ENCODE measurements at places on chromosomes 6 and 20.

DNA sequence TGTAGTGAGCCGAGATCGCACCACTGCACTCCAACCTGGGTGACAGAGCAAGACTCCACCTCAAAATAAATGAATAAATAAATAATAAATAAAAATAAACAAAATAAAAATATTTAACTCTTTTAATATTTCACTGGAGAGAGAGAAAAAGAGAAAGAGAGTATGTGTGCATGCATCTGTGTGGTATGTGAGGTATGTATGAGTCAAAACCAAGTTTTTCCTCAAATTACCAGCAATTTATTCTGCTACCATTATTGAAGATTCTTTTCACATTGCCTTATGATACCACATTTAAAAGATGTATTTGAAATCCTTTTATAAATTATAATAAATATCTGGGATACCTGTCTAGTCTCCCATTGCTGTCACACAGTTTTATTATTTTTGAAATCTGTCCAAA is 122.1 kb downstream of the CD164 start:
- DNase-seq = no peak

GRCh38 chr6:84350397-84350796 is 123.0 kb upstream of the CEP162 start:
- DNase-seq = no peak

- no peak for DNase-seq
These were observed 55.6 kb downstream of the SLC22A1 start for GRCh38 chr6:160177220-160177619.

DNA sequence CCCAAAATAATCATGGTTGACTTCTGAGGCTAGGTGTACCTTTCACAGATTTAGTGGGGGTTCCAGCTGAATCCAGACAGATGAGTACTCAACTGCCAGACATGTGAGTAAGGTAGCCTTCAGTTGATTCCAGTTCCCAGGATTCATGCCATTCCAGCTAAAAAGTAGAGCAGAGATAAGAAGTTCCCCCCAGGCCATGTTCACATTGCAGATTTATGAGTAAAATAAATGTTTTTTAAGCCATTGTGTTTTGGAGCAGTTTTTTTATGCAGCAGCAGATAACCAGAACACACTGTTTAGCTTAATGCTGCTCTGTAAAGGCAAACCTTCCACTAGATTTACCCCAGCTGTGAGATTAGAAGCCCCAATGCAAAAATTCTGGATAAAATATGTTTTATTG is 245.0 kb downstream of the RFPL4B start:
- no peak for DNase-seq

GRCh38 chr6:91860541-91861335 is 1273.9 kb upstream of the MAP3K7 start:
- DNase-seq = no peak

GRCh38 chr6:48084201-48084600 is 26.8 kb downstream of the PTCHD4 start:
- no peak for DNase-seq

GRCh38 chr6:116444092-116444491 is 17.1 kb upstream of the CALHM6 start:
- no peak for DNase-seq

- no peak for DNase-seq
These were observed 472.1 kb upstream of the MARCKS start for GRCh38 chr6:113385020-113385431.

DNA sequence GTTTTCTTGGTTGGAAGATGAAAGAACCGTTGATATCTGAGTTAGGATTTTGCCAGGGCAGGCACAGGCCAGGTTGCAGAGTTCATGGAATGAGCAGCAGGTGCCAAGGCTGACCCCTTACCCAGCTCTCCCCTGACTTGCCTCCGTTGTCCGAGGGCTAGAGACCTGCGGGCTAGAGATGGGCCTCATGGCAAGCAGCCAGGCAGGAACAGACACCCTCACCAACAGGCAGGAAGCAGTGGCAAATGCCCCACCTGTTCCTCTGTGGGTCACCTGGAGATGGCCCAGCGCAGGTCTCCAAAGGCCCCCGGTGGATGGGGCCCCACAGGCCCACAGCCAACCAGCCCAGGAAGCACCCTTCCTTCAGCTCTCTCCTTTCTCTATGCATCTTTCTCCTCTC is 186.7 kb upstream of the PMEPA1 start:
- no peak for DNase-seq

All from stimulated activated CD4-positive, alpha-beta T cell treated with anti-CD3 and anti-CD28 coated beads, Interleukin-4, amount 100 ng/mL, for 4 hours (primary cell).